ENCODE measurements at places on chromosomes 11 and 22.

GRCh38 chr11:134686460-134687061, 274.5 kb upstream of the B3GAT1 start:
- DNase-seq, result no peak

GRCh38 chr22:35852076-35852475, 134.4 kb downstream of the APOL5 start:
- DNase-seq, result no peak

DNA sequence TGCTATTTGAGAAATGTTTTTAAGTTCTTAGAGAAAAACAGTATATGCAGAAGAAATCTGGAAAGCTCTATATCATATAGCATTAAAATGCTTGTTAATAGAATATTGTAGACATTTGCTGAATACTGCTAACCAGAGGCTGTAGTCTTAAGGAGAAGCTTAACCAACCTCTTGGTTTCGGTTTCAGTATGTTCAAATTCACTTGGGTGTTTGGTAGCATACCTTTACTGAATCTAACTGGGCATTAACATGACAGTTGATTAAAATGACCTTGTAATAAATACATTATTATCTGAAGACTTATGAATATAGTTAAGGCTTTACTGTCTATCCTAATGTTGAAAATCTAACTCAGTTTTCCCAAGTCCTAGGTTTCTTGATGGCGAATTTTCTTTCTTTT, 5.4 kb downstream of the PCF11 start:
- DNase-seq, result no peak

DNA sequence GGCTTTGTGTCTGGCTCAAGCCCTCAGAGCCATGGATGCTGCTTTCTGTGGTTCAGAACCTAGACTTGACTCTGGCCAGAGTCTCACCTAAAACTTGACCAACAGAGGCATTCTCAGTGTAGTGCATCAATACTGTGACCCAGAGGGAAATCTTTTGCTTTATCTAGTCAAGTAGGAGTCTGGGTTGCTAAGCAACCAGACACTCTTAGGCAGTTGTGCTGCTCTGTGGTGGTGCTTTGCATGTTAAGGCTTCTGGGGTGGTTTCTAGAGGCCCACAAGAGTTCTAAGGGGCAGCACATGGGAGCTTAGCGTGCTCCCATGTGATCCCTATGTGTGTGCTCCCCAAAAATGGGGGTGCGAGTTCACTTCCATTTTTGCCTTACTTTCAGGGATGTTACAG, 224.6 kb upstream of the PLET1 start:
- no peak for DNase-seq

DNA sequence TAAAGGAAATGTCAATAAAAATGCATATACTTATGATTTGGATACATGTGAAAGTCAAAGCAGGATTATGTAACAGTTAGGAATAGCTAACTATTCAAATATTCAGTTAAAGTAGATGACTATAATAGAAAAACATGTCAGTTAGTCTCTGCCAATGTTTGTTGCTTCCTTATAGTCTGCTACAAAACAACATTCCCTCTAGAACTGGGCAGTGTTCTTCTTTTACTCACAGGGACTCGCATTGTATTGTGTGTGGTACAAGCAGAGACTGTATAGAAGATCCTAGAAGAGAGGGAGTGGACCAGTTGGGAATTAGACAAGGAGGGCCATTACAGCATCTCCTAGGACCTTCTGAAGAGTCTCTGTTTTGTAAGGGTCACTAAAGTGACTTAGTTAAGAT, 10.6 kb downstream of the ACAT1 start:
- no peak for DNase-seq

GRCh38 chr11:12494699-12495098, 117.3 kb downstream of the PARVA start:
- DNase-seq, result no peak

GRCh38 chr11:35078470-35078735, 60.6 kb upstream of the CD44 start:
- DNase-seq, result no peak

DNA sequence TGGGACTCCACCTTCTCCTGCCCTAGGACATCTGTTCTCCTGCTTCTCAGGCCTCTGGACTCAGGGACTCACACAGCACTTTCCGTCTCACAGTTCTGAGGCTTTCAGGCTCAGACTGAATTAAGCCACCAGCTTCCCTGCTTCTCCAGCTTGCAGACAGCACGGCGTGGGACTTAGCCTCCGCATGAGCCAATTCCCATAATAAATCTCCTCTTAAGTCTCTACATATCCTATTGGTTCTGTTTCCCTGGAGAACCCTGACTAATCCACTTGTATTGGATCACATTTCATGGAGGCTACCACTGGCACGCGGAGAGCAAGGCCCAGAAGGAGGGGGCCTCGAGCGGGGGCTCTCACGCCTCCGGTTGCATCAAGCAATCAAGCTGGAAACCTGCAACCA, 1313.6 kb downstream of the TBC1D22A start:
- DNase-seq, result no peak

DNA sequence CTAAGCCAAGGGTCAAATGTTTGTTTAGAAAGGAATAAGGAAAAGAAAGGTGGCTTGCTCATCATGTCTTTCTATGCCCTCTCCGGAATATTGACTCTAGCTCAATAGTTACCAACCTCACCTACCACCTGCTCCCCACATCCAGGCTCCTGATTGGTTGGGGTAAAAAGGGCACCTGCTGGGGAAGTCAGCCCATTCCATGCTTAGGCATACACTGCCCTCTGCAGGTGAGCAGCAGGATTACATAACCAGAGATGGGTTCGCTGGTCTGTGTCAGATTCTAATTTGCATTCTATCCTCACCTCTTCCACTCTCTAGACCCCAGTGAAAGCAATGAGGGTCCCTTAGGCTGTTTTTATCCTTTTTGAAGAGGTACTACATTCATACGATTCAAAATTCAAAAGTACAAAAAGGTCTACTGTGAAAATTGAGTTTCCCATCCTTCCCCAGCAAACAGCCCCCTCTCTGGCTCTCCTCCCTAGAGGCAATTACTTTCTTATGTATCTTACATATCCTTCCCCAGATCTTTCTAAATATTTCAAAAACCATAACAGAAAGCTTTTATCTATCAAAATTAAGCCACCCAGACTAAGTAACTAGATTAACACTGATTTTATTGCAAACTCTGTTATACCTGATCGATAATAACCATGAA, 98.0 kb upstream of the ASPHD2 start:
- peak; percentile 25 for DNase-seq

DNA sequence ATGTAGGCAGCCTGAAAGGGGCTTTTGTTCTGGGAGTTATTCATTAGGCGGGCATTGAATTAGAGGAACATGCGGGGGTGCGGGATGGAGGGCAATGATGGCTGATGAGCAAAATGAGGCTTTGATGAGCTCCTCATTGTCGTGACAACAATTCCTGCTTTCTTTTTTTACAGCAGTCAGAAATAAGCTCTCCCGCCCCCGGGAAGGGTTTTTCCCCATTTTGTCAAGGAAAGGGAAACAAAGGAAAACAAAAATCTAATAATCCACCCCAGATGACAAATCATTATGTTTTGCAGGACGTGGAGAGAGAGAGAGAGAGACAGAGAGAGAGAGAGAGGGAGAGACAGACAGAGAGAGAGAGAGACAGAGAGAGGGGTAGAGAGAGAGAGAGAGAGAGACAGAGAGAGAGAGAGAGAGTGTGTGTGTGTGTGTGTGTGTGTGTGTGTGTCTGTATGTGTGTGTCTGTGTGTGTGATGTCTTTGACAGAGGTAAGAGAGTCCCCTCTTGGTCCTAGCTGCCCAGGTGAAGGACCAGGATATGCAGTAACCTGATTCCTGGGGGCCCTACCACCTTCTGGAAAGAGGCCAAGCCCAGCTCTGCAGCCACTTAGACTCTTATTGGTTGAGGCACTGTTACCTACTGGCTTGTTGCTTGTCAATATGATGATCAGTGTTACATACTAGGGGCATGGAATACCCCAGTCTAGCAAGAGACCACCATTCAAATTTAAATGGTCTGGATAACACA, 46.7 kb upstream of the PARVA start:
- no peak for DNase-seq

GRCh38 chr11:118227865-118228785, 3.3 kb upstream of the JAML start:
- DNase-seq, result no peak

DNA sequence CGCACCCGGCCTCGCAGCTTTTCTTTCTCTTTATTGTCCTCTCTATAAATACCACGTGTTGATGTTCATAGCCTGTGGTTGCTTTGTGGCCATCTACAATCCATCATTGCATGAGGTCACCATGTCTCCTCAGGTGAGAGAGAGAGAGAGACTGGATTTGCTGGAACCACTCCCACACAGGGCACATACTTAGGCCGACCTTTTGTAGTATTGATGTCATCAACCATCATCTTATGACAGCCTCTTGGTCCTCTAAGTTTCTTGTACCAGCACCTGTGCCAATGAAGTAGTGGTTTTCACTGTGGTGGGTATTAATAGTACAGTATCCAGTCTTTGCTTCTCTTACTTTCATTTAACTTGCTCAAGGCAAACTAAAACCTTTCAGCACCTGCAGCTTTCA, 22.8 kb upstream of the P2RY6 start:
- no peak for DNase-seq

- DNase-seq, result no peak
These were observed 185.1 kb upstream of the MTNR1B start for GRCh38 chr11:92784331-92784730.

DNA sequence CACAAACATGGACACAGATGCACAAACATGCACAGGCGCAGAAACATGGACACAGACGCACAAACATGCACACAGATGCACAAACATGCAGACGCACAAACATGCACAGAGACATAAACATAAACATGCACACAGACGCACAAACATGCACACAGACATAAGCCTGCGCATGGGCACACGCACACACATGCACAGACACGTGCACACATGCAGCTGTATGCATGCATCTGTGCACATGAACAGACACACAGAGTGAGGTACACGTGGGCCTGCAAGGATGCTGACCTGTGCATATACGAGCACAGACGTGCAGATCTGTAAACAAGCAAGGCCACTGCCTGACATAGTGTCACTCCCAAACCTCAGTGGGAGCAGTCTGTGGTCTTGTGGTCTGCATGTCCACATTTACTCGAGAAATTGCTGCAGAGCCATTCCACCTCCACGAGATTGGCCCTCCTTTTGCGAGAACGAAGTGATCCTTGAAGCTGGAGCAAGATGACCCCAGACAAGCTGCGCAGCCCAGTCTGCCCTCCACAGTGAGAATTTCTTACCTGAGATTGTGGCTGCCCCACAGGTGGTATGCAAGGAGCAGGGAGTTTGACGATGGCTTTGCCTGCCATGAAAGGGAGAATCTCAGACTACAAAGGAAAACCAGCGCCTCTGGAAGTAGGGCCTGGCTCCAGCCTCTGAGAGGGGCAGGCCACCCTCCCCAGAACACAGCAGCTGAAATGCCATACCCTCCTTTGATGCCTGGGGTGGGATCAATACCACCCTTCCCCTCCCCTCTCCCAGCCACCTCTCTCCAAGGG, 299.9 kb downstream of the BRD1 start:
- DNase-seq, result no peak

DNA sequence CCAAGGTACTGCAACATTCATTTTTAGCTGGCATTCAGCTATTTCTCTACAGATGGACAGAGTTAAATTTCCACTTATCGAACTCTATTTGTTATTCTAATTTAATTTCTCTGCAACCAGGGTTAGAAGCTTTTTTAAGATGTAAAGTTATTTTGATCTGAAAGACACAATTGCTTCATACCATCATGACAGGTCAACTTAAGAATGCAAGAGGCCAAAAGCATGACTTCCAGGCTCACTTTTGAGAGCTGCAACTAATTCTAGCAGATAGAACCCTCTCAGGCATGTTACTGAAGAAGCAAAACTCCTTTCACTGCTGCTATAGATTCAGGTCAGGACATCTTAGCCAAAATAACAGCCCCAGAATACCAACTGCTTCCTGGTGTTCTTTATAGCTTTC, 86.5 kb upstream of the GALNT18 start:
- no peak for DNase-seq

DNA sequence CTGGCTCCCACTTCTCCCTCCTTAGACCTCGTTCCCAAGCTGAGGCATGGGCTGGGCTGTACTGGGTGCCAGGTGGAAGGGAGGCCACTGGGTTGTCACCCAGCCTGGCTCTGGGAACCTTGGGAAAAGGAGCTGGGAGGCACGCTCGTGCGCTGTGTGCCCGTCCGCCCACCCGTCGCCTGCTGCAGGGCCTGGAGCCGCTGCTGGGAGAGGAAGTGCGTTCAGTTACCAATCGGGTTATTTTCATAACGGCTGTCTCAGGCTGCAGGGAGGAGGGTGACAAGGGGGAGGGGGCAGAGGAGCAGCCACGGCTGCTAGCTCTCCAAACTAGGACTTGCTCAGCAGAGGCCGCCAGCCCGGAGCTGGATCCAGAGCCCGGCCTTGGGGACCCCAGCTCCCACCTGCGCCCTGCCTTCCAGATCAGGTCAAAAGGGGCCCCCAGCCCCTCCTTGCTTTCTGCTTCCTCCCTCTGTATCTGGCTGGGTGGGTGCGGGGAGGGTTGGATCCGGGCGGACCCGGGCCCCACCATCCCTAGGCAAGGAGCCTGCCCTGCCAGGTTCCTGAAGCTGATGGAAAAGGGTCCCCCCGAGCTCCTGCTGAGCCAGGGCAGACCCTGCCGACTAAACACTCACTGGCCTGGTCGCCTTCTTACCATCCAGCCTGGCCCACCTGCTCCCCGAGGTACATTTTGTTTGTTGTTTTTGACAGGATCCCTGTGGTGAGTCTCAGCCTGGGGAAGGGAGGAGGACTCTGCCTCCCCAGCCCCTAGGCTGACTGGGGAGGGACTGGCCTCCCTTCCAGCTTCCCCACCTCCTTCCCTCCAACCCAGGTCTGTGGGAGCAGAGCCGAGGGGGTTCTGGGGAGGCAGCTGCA, 14.3 kb downstream of the DGKZ start:
- DNase-seq, result no peak

- DNase-seq, result no peak
These were observed 100.0 kb downstream of the RPS6KA4 start for GRCh38 chr11:64458997-64459396.

DNA sequence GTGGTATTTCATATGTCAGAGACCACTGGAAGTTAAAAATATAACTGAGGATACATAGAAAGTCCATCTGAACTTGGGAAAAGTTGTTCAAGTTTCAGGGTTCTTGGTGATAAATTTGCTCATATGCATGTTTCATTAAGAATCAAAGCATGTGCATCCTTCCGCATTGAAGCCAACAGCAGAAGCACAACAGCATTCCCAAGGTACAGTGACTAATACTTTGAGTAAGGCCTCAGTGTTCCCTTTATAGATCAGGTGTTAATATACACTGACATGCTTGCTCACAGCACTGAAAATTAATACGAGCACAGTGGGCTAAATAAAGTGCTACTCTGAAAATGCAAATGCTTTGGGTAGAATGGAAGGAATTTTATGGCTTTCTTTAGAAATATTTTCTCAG, 691.1 kb downstream of the METTL15 start:
- no peak for DNase-seq

DNA sequence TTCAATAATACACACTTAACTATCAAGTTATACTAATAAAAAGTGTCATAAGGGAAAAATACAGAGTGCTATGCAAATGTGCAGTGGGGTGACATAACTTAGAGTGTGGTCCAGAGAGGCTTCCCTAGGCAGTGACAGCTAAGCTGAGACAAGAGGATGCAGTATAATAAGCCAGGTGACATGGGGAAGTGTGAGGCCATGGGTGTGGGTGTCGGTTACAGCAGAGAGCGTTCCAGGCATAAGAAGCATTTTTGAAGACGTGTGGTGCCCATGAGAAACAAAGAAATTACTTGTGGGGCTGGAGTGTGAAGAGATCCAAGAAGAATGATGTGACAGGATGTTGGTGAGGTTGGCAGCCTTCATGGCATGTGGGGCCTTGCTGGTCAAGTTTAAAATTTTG, 78.1 kb upstream of the PICALM start:
- no peak for DNase-seq

Measured in HFF-Myc (cell line).